ENCODE measurements at places on chromosomes 3 and 15.

DNA sequence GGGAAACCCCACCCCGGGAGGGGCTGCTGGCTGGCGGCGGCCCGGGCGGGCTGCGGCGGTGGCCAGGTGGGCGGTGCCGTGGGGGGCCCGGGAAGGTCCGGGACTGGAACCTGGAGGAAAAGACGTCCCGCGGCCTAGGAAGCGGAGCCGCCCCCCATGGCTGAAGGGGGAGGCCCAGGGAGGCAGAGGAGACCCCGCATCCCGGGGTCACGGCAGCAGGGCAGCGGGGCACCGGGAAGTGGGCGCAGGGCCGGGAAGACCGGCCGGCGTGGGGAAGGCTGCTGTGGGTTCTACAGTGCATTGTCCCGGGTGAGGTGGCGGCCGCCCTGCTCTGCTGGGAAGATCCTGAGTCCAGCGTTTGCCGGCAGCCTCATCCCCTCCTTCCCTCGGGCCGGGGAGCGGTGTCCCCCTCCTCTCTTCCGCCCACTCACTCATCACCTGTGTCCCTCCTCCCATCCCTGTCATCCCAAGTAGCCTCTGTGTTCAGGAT is 525 bp upstream of the FSTL1 start:
- DNase-seq: no peak

GRCh38 chr3:179147514-179147872 is 664 bp upstream of the PIK3CA start:
- DNase-seq: no peak

DNA sequence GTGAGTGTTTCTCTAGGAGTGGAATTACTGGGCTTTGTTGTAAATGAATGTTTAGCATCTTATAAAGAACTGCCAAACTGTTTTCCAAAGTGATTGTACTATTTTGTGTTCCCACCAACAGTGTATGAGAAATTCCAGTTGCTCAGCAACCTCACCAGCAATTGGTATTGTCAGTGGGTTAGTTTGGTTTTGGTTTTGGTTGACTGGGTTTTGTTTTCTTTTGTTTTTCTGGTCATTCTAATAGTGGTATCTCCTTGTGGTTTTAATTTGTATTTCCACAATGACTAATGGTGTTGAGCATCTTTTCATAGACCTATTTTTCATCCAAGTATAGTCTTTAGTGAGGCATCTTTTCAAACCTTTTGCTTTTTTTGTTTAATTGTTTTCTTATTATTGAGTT is 27.1 kb downstream of the FILIP1L start:
- peak; percentile 87 for DNase-seq

GRCh38 chr15:55179141-55179540 is 17.6 kb downstream of the RSL24D1 start:
- no peak for DNase-seq

GRCh38 chr15:29736744-29737020 is 85.6 kb downstream of the TJP1 start:
- peak; percentile 91 for DNase-seq

DNA sequence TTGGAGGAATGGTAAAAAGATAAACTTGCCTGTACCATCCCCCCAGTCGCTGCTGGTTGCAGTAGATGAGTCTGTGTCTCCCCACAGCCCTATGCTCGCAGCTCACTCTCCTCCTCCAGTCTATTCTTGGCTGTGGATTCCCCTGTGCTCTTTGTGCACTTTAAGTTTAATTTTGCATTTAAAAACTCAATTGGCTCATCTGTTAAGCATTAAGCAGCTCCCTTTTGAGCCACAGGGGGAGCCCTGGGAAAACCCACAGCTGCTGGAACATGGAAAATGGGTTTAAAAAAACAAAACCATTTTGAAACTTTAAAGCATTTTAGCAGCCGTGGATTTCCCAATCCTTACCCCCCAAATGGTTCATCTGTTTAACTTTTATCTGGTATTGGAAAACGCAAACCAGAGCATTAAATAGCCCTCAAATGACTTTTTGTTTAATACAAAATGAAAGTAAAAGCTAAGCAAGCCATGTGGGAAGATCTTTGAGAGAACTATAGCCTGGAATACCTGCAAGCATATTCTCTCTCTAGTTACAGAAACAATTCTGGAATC is 536.9 kb downstream of the ZIC1 start:
- peak; percentile 93 for DNase-seq

DNA sequence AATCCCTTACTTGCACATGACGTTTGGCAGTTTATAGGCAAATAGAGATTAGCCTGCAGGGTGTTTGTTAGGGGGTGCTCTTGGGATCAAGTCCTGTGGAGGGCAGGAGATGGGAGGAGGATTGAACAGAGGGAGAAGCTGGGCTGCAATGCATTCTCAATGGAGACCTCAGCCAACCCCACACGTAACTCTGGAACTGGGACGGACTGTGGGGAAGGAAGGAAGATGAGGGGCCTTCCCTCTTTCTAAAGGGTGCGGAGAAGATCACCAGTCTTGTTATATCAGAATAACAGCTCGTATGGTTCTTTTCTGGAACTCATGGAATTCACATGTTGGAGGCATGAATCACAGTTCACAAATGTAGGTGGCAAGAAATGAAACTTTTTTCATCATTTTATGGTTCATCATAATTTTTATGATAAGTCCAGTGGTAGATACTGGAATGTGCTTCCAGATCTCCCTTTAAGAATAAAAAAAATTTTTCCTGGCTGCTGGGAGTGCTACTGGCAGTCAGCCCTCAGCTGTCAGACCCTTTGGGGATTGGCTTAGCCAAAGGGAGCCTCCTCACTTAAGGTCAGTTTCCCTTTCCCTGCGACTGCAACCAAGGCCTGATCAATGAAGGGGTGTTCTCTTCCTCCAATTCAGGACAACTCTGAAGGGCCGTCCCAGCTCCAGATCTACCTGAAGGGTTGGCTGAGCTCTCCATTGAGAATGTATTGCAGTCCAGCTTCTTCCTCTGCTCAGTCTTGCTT is 20.5 kb upstream of the LYZL4 start:
- DNase-seq: no peak

GRCh38 chr3:184299488-184300377 is 692 bp downstream of the PSMD2 start:
- peak; percentile 51 for DNase-seq

- DNase-seq: peak; percentile 41
Measured at GRCh38 chr3:171459137-171459941, 866 bp downstream of the TNIK start.

Data from RPMI7951 (cell line).